ENCODE measurements at places on chromosomes 2 and 18.

DNA sequence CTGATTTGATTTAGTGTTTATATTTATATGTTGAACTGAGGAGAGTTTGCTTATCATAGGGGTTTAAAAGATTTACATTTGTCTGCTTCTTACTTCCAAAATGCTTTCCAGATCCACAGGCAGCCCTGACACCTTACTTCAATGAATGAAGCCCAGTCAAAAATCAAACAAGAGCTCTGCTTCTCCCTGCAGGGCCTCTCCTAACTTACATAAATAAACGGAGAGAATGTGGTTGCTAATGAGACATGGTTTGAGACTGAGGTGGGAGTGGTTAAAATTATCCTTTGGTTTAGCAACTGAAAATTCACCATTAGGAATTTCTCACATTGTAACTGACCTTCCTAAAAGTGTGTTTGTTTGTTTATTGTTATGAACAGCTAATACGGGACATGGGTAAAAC lies 612.3 kb upstream of the FANCL start:
- no peak for DNase-seq

DNA sequence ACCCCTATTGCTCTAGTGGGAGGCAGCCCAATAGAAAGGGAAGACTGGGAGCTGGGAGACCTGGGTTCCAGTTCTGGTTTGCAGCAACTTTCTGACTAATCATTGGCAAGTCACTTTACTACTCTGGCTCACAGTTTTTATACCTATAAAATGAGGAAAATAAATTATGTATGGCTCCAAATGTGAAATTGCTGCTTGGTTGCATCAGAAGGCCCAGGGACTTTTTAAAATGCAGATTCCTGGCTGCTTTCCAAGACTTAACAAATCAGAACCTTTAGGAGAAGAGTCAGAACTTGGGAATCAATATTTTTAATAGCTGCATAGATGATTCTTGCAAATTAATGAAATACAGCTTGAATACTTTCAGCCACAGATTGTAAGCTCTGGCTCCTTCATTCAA lies 943.9 kb downstream of the EPHA4 start:
- DNase-seq, result no peak

- no peak for DNase-seq
These were observed 9.2 kb downstream of the SPR start for GRCh38 chr2:72896446-72896845.

DNA sequence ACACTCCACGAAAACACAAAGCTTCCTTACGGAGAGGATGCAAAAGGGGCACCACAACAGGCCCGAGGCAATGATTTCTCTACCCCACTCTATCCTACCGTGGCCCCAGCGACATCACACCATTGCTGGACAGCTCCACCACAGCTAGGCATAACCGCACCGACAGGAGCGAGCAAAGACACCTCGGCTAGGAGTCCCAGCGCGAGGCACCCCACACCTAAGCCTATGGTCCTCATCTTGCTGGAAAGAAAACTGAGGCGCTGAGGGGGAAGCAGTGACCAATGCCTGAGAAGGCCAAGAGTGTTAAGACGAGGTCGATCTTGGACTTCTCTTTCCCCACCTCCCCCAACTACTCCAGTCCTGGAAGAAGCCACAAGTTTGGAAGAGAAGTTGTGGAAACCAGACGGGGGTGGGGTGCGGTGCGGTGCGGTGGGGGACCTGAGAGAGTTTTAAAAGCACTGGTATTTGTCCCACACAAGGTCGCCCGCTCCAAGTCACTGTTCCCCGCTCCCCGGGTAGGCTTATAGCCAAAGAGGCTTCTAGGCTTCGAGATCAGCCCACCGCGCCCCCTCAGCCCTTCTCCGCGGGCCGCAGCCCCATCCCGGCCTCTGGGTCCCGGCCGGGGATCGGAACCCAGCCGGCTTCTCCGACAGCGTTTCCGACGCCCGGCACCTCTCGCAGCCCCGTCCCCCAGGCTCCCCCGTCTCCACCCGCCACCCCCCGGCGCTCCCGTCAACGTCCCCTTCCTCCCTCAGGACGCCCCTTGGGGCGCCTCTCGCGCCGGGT lies 766 bp downstream of the PDE6D start:
- no peak for DNase-seq

DNA sequence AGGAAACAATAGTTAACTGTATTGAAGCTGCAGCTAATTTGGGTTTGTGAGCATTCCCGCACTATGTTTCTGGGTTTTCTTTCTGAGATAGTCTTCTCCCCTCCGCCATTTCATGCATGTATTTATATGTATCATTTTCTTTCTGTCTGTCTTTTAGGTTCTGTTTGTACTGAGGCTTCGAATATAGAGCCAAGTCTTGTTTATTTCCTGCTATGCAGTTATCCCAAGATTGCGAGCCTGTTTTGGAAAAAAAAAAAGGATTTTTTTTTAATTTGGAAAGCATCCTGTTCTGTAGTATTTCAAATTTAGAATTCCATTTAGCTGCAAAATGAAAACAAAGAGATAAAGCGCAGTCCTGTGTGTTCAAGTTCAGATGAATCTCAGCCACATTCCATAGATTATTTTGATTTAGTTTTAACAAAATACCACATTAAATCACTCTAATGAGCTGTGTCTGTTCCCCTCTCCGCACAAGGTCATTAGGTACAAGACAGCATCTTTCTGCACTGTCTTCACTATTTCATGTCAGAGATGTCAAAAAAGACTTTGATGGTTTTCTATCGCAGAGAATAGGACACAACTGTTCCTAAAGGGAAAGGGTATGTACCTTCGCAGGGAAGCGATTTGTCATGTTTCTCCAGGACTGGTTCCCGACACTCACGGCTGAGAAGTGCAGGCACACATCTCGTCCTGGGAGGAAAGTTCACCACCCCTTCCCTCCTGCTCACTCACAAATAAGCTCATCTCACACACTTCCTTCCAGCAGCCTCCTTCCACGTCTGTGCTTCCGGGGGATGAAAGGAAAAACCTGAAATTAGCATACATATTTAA lies 443.4 kb downstream of the ZNF516 start:
- no peak for DNase-seq

DNA sequence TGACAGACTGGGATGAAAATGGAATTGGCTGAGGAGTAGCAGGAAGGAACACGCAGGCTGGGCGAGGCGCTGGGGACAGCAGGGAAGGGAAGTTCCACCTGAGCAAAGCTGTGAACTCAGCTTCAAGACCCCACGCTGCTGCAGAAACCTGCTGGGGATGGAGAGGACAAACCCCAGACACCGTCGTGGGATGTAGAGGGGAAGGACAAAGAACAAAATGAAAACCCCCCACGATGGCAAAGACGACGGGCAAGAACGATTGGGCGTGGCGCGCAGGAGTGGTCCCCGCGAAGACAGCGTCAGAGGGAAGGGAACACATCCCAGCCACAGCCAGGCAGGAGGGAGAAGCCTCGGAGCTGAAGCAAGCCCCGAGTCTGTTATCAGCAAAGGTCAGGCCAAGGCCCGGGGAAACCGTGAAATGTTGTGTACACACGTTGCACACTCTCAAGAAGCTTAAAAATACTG lies 222.9 kb downstream of the NDUFA10 start:
- DNase-seq, result no peak

DNA sequence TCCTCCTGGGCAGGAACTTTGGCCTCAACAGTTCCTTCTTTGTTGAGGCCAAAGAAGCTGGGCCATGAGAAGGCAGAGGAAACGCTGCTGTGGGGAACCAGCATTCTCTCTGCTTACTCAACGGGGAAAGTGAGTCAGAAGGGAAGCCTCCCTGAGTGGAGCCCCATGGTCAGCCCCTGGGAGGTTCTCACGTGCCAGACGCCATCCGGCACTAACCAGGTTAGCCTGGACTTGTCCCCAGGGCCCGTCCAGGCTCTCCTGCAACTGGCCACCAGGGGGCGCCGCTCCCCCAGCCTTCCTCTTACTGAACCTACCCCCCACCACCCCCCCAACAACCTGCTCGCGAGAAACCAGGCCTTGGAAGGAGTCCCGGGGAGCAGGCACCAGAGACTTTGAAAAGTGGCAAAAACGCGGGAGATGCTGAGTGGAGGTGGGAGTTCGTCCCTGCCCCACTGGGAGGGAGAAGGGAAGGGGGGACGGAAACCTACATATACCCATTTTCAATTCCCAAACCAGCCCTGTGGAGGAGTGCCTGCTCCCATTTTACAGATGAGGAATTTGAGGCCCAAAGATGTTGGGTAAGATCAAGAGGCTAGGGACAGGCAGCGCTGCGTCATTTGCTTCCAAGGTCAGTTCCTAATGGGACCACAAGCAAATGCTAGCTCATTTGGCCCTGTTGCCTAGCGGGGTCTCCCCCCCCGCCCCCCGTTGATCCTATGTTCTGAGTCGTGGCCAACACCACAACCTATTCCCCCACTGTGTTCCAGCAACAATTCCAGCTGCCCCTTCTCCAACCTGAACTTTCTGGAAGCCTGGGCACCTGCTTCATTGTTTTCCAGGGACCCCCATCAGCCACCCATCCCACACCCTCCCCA lies 20.0 kb downstream of the TEX44 start:
- peak; percentile 74 for DNase-seq

- DNase-seq, result no peak
These were observed 137.3 kb downstream of the TMEM131 start for GRCh38 chr2:97858442-97858841.

DNA sequence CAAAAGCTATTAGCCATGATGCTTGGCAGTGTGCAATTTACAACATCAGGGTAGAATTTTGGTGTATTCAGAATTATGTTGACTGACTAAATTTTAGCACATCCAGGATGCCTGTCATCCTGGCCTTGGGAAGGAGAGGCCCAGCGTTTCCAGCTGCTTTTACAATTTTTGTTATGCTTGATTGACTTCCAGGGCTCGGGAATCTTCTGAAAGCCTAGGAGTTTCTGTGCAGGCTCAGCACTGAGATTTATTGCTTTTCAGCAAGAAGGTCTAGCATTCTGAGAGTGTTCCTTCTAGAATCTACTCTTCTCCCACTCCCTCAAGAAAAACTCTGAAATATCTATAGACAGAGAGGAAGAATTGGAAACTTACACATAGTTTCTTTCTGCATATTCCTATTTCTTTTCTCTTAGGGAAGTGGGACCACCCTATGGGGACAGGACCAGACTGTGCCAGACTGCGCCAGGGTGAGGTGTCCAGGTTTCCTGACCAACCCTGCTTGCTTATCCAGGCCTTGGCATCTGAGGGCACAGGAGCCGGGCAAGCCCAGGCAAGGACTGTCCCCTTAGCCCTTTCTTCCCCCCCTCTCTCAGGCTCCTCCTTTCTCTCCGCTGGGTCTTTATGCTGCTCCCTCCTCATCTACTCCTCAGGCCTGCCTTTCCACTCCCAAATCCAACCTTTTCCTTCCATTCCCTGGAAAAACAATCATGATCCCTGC lies 26.9 kb downstream of the MAIP1 start:
- DNase-seq, result no peak

DNA sequence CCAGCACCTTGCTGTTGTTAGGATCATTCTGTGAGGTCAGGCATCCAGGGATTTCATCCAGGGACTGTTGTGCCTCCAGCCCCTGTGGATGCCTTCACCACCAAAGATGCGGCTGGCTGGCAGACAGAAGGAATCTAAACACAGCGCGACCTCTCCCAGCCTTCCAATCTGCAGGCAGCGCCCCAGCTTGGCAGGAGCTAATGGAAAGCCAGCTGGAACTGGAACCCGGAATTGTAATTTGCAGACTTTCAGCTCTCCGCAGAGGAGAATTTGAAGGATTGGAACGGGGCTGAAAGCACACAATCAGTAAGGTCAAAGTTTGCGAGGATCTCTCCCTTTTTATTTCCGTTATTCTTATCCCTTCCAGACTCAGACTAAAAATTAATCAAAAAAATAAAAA lies 127.8 kb downstream of the TRIB2 start:
- DNase-seq, result no peak

GRCh38 chr18:10247021-10247741 lies 207.3 kb upstream of the APCDD1 start:
- no peak for DNase-seq

GRCh38 chr2:3313781-3314375 lies 63.7 kb downstream of the EIPR1 start:
- DNase-seq, result no peak

GRCh38 chr2:18118703-18119102 lies 240.2 kb downstream of the KCNS3 start:
- DNase-seq, result no peak

DNA sequence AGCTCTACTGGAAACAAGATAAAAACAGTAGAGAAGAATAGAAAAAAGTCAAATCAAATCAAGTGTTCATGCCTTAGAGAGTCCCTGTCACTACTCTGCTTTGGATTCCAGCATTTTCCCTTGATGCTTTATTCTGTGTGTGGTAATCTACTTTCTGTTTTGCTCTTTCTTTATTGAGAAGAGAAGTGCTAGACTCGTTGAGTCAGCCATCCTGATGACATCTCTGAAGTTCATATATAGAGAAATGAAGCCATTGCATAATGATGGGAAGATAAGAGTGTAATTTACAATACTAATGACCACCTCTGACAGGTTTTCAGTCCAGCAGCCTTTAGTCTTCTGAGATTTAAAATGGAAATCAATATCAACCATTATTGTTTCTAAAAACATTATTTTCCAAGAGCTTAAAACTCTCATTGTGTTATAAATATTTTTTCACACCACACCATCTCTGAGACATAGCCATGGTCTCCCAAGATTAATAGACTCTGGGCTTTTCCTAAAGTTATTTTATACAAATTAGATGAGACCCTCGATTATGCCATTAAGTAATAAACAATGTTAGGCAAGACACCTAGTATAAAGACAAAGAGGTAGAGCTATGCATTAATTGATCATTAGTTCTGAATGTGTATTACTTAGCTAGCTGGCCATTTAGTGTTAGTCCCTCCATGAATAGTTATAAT lies 679.0 kb upstream of the ACVR2A start:
- DNase-seq, result no peak

GRCh38 chr2:170530803-170531564 lies 184.2 kb upstream of the SP5 start:
- DNase-seq, result no peak

DNA sequence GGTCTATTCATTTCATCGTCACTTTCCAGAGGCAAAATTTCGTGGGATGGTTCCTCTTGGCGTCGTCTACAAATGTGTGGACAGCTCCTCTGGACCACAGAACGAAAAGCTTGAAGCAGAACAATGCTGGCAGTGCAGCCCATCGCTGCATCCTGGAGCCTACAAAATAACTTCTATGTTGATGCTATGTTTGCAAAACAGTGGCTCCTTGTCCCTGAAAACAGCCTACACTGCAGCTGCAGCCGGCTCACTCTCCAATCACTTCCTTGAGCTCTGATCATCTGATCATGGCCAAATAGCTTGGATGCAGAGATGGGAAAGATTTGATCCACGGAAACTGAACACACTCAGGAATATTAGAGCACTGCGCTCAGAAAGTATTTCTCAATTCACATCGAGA lies 60.0 kb downstream of the DOCK10 start:
- no peak for DNase-seq

GRCh38 chr18:59787998-59788790 lies 91.0 kb upstream of the CCBE1 start:
- DNase-seq, result peak; percentile 2

- no peak for DNase-seq
These were observed 21.3 kb downstream of the PIGN start for GRCh38 chr18:62165583-62165982.

- no peak for DNase-seq
These were observed 1000.4 kb upstream of the ACVR2A start for GRCh38 chr2:146844226-146844990.
